ENCODE measurements at places on chromosomes 3 and 15. TPM values are rescaled to one million over a fixed set of nuclear protein-coding genes. Genes with fewer than 3 reads are reported as not detected.

DNA sequence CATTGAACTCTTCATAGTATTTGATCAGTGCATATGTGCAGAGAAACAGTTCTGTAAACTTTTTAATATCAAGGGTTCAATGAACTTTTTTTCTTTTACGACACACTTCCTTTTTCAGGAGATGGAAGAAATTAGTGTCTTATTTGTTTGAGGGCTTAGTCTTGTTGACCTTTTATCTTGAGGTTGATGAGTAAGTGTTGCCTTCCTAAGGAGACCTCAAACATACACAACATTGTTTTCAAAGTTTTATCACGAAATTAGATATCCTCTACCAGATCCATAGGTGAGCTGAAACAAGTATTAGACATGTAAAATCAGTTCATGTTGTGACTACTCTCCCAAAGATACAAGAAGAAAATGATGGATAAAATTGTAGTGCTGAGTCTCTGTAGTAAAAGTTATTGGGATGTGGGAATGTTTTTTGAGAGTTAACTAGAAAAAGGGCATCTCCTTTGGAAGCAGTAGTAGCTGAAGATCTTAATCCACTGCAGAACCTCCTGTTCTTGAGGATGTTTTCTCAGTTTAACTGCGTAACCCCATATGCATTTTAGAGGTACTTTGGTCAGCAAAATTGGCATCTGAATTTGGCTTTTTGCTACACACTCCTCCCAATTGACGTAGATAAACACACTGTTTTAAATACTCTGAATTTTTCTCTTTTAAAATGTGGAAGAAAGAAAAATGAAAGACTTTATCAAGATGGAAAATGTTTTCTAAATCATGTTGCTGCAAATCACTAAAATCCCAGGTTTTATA lies 116.8 kb downstream of the GALK2 start:
- DNase-seq = no peak

DNA sequence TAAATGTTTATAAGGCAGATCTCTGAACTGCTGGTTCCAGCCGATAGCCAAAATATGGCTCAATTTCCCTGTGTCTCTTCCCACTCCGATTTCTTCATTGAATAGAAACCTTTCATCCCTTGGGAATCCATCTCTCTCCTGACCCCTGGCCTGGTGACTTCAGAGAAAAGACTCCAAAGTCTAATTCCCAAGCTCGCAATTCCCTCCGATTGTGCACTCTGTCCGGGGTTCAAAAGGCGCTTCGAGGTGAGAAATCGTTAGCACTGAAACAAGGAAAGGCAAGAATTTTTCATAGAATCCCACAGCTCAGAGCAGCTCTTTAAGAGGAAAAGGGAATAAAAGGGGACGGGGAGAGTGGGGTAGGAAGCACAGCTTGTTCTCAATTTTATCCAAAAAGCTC lies 18.4 kb upstream of the RAD18 start:
- no peak for DNase-seq

- DNase-seq = no peak
Measured at GRCh38 chr15:34644061-34644460, 60.6 kb upstream of the GOLGA8B start.

GRCh38 chr3:152278756-152279427 lies 10.2 kb downstream of the MBNL1 start:
- no peak for DNase-seq

- DNase-seq = no peak
Measured at GRCh38 chr3:122091602-122092295, 36.6 kb downstream of the CD86 start.

DNA sequence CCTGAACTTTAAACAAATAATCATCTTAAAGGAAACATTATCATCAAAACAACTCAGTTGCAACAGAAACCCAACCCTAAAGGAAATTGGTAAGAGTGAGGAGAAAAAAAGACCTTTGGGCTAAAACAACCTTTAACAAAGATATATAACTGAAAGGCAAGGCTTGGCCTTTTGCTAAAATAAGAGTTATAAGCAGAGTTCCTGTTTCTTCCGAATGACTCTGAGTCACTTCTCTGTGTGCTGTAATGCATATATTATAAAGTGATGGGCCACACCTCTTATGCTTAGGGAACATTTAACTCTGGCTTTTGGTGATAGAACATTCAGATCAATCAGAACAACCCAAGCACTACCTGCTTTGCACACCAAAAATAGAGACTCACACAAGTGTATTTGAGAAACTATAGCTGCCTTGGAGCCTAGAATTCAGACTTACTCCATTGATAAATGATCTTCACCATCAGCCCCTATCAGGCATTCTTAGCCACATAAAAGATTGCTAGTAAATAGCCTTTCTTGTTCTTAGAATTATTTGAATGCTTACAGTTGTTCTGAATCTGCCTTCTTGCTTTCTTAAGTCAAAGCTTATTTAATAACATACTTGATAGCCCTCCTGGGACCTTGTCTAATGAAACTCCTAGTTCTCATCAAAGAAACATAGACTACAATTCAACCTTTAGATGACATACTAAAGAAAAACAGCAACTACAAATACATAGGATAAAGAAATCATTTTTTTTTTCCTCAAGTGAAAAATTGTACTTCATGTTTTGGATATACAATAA lies 294.2 kb upstream of the SEMA6D start:
- no peak for DNase-seq

GRCh38 chr3:119664850-119665379 lies 4.5 kb upstream of the POPDC2 start:
- DNase-seq = no peak

DNA sequence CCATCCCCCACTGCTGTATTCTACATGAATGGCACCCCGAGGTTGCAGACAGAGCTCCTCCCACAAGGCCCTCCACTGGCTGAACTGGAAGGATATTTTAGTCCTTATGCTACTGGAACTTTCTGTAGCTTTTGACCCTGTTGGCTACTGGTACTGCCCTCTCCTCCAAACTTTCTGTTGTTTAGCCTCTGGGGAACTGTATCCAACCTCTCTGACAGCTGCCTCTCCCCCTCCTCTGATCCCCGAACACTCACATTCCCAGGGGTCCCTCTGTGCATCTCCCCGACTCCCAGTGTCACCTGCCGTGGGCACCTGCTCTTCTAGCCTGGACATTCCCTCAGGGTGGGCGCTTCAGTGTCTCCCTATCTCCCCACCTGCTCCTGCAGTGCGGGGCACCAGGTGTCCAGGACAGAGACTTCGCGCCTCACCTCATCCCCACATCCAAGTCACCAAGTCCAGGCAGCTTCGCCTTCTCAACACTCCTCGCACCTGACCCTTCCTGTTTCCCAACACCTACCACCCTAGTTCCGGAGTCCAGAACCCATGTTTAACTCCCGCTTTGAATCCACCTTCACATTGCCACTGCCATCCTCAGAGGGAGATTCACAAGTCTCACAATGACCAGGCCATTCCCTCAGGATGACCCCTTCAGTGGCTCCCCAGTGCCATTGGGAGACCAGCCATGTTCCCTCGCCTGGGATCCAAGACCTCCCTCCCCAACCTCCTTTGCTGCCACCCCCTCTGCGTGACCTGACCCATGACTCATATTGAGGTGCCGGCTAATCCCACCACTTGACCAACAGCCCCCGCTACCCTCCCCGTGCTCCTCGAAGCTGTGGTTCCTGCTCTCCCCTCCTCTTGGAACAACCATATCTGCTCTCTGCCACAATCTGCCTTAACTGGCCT lies 34.2 kb downstream of the BDH1 start:
- DNase-seq = peak; percentile 32

DNA sequence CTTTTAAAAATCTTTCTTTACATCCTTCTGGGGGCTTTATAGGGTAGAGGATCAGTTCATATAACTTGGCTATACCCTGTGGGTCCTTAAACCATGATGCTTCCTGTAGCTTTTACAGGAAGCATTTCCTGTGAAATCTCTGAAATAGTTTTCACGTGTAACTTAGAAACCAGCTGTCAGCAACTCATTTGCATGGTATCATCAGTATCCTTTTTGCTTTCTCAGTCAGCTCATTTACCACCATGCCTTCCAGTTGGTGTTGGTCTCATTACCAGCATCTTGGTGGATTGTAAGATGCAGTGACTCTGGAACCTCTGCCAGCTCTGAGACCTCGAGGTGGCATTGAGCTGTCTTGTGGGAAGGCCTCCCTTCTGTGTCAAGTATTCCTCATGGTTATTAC lies 96.7 kb upstream of the MYZAP start:
- no peak for DNase-seq

DNA sequence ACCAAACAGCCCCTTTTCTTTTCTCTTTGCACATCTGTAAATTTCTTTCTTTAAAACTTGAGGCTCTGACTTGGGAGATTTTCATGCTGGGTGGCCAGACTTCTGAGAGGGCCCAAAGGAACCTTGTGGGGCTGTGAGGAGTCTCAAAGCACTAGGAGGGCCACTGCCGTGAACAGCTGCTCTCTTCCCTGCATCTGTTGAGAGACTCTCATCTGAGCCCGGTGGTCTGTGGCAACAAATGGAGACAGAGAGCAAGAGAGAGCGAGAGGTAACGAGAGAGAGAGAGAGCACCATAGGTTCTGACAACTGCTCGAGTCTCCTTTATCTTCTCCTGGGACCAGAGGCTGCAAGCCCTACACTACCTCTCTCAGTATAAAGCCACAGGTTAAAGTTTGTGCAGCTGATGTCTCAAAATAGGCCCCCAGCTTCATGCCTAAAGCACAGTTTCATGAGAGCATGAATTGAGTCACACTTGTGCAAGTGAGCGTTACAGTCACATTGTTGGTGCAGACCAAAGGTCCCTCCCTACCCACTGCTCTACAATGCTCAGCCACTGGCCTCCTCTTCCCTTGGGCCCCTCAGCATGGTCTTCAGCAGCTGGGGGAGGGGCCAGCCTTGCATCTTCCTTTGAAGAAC lies 60.7 kb downstream of the ZNF621 start:
- DNase-seq = no peak

DNA sequence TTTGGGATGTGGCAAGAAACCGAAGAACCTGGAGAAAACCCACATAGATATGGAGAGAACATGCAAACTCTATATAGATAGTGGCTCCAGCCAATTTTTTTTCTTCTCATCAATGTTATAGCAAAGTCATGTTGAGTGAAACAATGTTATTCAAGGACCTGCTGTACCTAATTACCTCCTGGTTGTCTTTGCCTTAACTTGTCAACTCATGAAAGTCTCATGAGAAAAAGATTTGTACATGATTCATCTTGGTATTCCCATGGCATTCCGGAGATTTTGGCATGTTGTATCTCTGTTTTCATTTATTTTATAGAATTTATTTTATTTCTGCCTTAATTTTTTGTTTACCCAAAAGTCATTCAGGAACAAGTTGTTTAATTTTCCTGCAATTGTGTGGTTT lies 303.8 kb upstream of the CDIN1 start:
- DNase-seq = no peak

GRCh38 chr15:98953000-98953787 lies 54.4 kb downstream of the PGPEP1L start:
- DNase-seq = no peak

- DNase-seq = no peak
Measured at GRCh38 chr3:123853686-123854372, 30.3 kb downstream of the MYLK start.

- DNase-seq = no peak
Measured at GRCh38 chr3:20078194-20078714, 38.0 kb downstream of the KAT2B start.

DNA sequence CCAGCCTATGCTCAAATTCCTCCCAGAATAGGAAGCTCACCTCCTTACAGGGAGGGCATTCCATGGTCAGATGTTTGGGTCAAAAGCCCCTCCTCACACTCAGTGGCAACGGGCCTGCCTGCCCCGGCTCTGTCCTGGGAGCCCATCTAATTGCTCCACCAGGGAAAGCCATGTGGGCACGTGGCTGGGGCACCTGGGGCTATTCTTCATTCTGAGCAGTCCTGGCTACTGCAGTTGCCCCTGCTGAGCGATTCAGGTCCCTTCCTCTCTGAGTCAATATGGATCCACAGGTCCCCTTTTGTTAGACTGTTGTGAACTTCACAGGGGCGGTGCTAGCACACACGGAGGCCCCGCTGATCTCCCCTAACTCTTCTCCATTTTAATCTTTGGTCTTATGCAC lies 39.4 kb downstream of the TPRA1 start:
- DNase-seq = no peak

DNA sequence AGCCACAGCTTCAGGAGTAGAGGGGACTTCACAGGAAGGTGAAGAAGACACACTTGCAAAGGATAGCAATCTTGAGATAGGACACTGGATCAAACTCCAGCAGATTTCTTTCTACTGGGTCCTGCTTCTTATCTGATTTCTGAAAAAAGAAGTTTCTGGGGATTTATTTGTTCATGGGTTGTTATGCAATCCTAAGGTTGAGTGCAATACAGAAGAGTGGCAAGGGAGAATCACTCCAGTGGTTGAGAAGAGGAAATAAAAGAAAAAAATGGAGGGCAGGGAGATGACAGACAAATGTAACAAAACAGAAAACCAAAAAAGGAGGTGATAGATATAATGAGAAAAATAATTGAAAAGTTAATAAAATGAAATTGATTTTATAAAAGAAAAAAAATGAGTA lies 858.3 kb downstream of the TUSC7 start:
- no peak for DNase-seq

DNA sequence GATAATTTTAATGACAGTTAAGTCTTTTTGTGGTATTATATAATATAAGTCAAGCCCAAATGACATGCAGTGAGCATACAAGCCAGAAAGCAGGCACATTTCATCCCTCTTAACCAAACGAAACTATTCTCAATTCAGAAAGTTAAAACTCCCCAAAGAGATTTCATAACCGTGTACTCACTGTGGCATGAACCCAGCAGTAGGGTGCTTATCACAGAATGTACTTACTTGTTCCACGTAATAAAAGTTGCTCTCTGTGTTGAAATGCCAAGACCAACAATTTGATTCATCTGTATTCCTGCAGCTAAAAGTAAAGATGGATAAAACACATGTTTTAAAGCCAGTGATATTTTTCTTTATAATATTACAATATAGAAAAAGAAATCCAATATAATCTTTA lies 12.1 kb downstream of the GK5 start:
- no peak for DNase-seq

- no peak for DNase-seq
Measured at GRCh38 chr3:102297072-102297658, 137.7 kb upstream of the ZPLD1 start.

The FEZF2 gene
- total RNA-seq = 0.11 TPM

The TRPM1 gene
- not detected for total RNA-seq

The OXSM gene
- 2.5 TPM for total RNA-seq

The CFAP92 gene
- 0.92 TPM for total RNA-seq

The ILDR1 gene
- 0.68 TPM for total RNA-seq

The GOLGA8J gene
- not detected for total RNA-seq

The FYCO1 gene
- 10.4 TPM for total RNA-seq

The CPLX3 gene
- total RNA-seq = not detected

The DISP2 gene
- total RNA-seq = 0.59 TPM
